Activated CD4-positive, alpha-beta T cell treated with anti-CD3 and anti-CD28 coated beads, Interleukin-2, amount 50 U/mL, for 4 hours (primary cell): ENCODE measurements at places on chromosomes 1 and 21.

DNA sequence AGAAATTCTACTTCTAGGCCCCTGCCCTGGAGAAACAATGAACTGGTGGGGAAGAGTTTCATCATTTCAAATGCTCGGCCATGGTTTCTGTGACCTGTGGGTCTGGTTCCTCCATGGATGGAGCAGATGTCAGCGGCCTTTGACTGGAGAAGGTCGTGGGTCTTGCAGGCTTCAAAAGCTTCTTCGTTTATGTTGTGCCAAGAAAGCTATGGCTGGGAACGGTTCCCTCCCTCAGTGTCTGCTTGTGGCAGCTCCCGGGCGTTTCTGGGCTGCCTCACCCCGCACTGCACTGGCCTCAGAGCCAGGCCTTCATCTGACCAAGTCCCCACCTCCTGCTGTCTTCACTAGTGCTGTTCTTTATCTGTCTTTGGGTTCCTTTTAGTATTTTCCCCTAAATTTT lies 46.4 kb upstream of the POFUT2 start:
- DNase-seq, result no peak

DNA sequence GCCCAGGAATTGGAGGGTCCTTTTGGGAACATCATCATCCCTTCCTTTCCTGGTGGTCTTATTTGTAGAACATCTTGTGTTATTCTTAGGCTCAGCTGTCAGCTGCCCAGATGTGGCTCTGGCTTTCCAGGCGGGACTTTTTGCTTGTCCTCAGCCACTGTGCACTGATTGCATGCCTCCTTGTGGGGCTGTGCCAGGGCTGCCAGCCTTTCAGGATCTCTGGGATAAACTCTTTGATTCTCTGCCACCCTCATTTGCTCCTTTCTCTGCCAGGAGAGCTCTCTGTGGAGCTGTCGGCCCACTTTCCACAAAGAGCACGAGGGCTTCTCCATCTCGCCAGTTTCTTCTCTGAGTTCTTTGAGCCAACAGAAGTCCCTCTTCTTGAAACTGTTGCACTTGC lies 63.1 kb downstream of the PTPRU start:
- DNase-seq, result no peak

DNA sequence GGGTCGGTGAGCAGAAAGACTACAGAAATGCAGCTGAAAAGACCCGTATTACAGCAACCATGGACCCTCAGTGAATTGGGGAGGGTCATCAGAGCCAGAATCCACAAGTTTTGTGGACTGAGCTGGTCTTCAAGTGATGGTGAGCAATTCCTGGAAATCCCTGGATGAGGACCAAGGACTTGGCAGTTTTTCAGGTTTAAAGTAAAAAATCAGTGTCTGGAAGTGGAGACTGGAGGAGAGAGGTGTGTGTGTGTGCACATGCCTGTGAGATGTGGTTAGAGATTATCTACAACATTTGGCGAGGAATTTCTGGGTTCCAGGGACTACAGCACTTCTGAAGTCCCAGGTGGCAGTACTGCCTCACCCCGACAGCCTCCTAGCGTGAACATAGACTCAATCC lies 56.4 kb downstream of the KIRREL1 start:
- DNase-seq, result no peak

DNA sequence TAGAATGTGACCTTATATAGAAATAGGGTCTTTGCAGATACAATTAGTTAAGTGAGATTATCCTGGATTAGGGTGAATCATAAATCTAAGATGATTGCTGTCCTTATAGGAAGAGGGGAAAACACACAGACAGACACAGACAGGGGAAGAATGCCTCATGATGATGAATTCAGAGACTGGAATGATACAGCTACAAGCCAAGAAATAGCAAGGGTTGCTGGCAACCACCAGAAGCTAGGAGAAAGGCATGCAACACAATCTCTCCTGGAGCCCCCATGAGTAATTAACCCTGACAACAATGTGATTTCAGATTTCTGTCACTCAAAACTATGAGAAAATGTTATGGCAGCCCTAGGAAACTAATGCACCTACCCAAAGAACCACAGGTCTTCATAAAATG lies 19.1 kb upstream of the PPIH start:
- no peak for DNase-seq

DNA sequence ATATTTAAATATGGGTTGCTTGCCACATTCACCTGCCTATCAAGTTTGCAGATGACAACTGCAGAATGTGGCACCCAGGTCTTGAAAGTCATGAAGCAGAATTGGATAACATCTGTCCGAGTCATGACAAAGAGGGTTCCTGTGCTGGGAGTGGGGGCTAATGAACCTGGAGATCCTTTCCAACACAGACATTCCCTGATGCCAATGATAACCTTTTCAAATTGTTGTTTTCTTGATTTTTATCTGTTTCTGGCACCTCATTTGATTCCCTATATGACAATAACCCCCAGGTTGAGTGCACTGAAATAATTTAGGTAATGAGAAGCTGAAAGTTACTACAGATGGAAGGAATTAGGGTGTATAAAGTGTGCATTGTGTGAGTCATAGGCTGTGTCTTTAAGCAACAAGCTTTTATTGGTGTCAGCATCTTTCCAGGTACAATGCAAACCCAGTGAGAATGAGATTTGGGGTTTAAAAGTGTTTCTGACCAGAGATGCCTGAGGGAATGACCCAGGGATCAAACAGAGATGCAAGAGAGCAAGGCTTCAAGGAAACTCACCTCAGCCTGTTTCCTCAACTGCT lies 32.0 kb upstream of the IL10 start:
- DNase-seq, result no peak

GRCh38 chr1:226255380-226255779 lies 31.9 kb downstream of the MIXL1 start:
- no peak for DNase-seq

- DNase-seq, result no peak
Measured at GRCh38 chr1:58459911-58460310, 86.6 kb downstream of the OMA1 start.

DNA sequence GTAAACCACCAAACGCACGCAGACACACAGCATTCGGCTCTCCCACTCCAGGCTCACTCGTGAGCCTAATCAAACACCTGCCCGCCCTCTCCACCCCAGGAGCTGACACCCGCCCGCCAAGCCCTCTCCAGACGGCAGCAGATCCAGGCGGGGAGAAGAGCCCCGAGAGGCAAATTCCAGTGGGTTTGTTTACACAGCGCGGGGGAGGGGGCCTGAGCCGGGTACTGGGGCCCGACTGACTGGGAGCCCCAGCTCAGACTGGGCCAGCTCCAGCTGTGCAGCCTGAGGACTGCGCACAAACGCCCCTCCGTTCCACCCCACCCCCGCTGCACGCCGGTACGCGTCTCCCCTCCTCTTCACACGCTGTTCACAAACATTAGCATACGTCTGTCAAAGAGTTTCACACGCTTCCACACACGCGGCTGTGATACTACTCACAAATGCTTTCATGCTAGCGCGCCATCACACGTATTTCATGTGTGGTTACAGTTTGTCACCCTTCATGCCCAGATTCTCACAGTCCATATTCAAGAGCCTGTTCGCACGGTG lies 1.0 kb upstream of the EFNA1 start:
- no peak for DNase-seq

- DNase-seq, result no peak
Measured at GRCh38 chr1:184691719-184692324, 62.8 kb downstream of the EDEM3 start.

DNA sequence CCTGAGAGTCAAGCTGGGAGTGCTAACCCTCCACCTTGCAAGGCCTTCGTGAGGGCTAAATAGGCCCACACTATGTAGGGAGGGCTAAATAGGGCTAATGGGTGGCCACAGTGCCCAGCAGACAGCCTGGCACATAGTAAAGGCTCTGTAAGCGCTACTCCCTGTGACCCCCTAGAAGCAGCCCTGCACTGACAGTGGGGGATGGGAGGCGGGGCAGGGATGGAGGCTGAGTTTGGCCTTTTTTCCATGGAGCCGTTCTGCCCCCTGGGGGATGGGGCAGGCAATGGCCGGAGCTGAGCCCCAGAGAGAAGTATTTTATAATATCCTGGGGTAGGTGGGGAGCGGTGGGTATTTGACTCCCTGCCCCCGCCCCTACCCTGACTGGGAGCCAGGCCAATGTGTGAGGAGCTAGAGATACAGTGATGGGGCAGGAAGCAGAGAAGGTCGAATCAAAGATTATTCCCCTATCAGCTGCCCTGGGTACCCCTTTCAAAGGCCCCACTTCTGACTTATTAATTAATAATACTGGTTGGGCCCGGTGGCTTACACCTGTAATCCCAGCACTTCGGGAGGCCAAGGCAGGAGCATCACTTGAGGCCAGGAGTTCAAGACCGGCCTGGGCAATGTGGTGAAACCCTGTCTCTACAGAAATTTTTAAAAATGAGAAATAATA lies 42.3 kb downstream of the LACTBL1 start:
- DNase-seq, result no peak

- DNase-seq, result no peak
Measured at GRCh38 chr1:57959531-57960241, 535.8 kb upstream of the DAB1 start.

- no peak for DNase-seq
Measured at GRCh38 chr1:41357451-41358101, 3.7 kb upstream of the FOXO6 start.

DNA sequence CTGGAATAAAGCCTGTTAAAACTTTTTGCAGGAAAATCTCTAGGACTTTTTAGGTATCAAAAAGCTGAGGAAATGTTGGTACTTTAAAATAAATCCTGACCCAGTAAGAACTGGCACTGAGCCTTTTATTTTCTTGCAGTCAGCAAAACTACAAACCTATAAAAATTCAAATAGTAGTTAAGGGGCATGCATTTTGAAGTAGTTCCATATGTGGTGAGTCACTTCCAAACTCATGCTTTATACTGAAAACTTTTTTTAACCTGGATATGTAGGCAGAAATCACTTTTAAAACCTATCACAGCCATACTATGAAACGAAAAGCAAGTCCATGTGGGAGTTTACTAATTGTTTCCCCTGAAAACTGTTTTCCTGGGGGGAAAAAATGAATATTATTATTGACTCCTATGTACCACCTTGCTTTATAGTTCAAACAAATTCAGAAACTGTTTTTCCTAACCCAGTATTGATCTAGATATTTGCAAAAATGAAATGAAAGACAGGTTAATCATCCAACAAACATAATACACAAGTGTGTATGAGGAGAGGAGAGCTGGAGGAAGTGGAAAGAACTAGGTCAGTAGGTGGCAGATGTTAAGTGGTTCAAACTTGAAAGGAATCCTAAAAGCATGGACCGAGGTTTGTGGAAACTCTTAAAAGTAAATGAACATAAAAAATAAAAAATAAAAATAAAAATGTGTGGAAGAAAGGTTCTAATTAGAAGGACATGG lies 30.5 kb downstream of the NRIP1 start:
- no peak for DNase-seq

DNA sequence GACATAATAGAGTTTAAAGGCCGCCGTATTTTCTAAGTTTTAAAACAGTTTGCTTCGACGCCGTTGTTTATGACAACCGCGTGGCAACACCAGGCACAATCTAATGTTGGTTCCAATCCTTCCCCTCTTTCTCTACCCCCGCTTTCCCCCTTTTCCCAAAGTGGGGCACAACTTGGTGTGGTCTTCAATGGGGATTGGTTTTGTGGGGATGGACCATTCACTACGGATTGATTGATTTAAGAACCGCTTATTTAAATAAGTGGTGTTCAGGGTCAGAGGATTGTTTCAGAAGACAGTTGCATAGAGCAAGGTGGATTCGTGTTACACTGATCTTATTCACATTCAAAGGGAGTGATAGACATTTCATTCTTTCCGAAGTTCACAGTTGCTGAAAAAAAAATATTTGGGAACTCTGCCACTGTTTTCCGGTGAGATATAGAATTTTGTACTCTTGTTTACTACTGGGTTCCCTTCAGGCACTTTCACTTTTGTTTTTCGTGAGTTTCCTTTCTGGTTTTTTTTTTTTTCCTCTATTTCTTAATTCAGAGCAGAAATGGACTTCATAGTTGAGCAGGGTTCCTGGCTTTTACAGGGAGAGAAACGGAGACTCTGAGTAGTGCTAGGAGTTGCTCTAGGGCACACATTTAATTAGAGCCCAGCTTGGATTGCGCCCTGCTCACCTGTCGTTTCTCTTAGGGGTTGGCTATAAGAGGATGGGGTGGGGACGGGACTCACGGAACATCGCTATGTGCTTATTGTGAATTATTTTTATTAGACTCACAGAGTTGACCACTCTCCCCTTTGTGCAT lies 79.6 kb upstream of the AK4 start:
- DNase-seq, result no peak

DNA sequence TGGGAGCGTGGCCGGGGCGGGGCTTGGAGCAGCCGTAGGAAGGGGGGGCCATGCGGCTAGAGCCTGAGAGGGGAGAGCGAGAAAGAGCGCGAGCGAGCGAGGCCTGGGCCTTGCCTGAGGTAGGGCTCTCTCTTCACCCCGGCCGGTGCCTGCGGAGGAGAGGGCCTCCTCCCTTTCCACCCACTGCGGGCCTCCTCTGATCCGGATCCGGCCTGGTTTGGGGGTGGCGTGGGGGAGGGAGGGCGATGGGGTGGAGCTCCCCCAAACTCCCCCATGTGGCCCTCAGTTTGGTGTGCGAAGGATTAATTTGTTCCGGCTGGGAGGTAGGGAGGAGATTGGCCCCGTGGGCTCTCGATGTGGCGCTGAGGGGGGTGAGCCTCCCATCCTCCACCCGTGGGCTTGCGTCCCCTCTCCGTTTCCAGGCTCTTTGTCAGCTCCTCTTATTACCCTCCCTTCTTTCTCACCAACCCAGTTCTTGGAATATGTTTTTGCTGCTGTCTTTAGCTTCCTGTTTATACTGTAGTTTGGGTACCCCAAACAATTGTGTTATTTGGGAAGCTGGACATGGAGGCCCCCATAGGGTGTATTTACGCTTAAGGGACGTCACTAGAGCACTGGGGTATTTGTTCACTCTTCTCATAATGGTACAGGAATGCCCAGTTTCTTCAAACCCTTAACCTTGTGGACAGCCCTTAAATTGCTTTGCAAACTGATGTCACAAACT lies 685 bp downstream of the UBAP2L start:
- peak; percentile 77 for DNase-seq

- no peak for DNase-seq
Measured at GRCh38 chr1:84883286-84883685, 9.7 kb downstream of the LPAR3 start.

DNA sequence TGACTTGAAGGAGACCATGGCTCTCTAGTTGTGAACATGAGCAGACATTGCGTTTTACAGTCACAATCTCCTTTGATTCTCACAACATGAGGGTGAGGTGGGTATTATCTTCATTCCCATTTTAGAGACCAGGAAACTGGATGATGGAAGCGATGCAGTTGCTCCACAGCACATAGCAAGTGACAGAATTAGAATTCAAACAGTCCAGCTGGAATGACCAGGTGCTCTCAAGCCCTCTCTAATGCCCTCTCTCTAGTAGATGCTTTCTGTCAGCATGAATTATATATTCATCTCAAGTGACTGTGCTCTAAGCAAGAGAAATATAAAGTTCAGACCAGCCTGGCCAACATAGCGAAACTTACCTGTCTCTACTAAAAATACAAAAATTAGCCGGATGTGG lies 9.8 kb upstream of the KIF1B start:
- no peak for DNase-seq

DNA sequence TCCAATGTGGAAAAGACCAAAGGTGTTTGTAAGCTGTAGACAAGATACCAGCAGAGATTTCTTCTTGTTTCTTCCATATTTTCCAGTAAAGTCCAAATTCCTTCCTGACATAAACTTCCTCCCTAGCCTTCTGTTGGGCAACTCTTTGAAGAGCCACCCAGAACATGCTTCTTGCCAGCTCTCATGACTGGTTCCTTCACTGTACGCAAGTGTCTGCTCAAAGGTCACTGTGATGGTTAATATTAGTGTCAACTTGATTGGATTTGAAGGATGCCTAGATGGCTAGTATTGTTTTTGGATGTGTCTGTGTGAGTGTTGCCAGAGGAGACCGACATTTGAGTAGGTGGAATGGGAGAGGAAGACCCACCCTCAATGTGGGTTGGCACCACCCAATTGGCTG lies 416.6 kb upstream of the RUNX1 start:
- DNase-seq, result no peak
